ENCODE measurements at places on chromosomes 3 and 15.

DNA sequence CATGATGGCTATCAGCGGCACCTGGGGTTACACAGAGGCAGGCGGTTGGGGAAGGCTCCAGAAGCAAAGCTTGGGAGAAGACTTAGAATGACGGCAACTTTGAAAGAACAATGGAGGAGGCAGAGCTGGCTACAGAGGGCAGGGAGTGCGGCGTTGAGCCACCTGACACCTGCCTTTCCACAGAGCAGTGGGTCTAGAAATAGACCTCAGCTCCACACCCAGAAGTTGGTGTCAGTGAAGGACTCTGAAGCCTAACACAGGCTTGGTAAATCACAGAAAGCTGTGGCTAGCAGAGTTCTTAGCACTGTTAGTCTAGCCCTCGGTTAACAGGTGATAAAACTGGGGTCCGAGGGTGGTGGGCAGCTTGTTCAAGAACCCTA, 23.1 kb upstream of the EHD4 start:
- DNase-seq, result no peak

DNA sequence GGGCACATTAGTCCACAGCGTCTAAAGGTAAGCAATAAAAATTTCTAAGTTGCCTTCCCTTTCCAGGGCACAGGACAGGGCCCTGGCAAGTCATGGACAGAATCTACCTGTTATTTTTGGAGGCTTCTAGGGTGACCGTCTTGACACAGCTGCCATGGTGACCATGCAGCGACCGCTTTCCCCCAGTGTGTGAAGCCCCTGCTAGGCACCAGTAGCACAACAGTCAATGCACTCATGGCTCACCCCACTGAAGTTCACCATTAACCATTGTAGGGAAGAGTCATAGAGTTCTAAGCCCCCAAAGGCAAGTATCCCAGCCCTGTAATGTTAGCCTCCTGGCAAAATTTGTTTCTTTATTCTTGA, 43.8 kb upstream of the SLCO2A1 start:
- no peak for DNase-seq

DNA sequence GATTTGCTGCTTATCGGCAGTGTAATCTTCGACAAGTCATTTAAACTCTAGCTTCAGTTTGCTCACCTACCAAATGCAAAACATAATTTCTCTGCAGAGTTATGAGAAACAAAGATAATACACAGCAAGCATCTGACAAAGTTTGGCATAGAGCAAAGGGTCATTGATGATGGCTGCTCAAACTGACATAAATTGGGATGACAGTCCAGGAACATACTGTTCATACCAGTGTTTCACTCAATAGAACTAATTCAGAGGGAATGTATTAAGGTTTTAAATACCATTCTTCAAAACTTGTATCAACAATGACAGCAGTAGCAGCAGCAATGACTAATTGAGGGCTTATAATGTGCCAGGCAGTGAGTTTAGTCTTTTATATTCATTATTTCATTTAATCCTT, 137.6 kb downstream of the SPATA16 start:
- DNase-seq, result no peak

DNA sequence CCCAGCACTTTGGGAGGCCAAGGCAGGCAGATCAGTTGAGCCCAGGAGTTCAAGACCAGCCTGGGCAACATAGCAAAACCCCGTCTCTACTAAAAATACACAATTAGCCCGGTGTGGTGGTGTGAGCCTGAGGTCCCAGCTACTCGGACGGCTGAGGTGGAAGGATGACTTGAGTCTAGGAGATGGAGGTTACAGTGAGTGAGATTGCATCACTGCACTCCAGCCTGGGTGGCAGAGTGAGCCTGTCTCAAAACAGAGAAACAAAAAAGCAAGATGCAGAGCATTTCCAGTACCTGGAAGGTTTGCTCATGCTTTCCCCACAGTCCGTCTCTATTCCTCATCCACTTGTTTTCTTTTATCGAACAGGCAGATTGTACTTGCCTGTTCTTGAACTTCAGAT, 3.8 kb upstream of the PDIA5 start:
- DNase-seq, result no peak

DNA sequence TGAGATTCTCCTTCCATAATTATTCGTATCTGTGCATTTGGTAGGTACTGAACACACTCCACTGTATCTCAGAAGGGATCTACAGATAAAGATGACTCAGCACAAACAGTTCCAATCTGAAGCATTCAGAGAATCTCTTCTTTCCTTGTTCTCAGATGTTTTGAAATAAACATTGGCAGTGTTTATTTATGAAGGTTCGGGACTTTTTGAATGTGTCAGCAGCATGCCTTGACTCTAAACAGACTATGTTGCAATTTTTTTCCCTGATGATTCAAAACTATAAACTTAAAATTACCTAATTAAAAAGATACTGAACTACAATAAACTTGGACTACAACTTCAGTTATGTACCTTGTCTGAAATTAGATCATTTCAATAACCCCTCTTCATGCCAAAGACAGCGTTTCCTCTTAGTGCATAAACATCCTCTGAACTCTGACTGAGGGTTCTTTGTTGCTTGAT, 612.9 kb upstream of the TBL1XR1 start:
- DNase-seq, result no peak

GRCh38 chr3:177133860-177134815, 63.1 kb downstream of the TBL1XR1 start:
- no peak for DNase-seq

DNA sequence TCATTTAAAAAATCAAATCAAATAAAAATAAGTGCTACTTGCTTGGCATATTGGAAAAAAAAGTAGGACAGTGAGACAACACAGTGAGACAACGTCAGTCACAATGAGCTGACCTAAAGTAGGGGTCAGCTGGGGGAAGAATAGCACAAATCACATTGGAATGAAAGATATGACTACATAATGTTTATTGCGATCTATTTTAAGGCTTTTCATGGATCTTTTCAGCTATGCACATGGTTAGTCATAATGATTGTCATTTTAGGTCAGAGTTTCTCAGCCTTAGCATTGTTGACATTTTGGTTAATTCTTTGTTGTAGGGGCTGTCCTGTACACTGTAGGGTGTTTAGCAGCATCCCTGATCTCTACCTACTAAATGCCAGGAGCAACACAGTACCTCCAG, 44.5 kb downstream of the CMSS1 start:
- no peak for DNase-seq

DNA sequence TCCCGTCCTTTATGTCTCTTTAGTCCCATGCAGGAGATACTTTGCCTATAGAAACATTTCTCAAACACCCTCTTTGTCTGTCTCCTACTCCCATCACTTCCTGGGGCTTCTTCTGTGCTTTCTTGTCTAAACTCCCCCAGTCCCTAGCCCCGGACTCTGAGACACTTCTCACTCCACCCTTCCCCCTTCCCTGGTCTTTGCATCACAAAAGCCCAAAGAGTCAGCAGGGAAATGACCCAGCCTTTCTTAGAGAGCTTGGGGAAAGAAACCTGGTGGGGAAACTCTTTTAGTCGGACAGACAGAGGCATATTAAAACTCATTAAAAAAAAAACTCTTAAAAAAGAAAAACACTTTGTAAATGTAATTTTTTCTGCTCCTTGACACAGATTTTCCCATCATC, 211.2 kb downstream of the TJP1 start:
- DNase-seq, result no peak

GRCh38 chr3:14866627-14867026, 47.9 kb downstream of the FGD5 start:
- no peak for DNase-seq

DNA sequence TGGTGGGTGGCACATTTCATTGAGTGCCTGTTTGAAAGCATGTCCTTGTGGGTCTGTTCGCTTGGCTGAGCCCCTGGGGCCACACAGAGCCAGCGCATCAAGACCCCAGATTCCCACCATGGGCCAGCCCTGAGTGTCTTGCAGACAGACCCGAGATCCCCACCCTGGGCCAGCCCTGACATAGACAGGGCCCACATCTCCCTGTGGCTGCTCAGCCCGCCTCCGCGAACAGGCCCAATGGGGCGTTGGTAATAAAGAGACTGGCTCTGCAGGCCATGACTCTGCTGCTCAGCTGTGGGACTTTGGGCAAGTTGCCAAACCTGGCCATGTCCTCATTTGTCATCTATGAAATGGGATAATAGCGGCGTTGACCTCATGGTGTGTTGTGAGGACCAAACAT, 22.6 kb downstream of the FAH start:
- DNase-seq, result no peak

DNA sequence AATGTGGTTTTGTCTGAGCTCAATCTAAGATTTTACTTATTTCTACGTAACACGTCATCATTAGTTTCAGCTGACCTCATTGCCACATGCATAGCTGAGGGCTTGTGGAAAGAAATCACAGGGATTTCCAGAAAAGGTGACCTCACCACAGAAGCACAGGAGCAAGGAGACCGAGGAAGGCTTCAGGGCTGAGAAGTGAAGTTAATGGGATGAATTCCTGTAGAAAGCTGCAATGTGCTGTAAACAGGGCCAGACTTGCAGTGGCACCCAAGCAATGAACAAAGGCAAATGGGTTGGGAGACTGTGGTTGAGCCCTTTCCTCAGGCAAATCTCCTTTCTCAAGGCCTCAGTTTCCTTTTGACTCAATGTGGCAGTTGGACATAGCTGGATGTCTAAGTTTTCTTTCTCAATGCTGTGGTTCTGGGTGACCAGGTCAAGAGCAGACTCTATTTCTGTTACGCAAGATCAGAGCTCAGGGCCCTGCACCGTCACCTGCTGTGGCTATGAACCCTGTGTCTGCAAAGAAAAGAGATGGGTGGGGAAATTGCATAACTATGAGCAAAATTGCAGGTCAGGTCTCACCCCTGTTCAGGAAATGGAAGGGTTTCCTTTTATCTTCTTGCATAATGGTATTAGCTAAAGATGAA, 252.2 kb upstream of the TBL1XR1 start:
- DNase-seq, result no peak
